ENCODE measurements at places on chromosomes 7 and 10.
A peak's percentile ranks its signal among the peaks of the same experiment; 100 is the strongest.

- H3K27me3 ChIP-seq: no peaks in the 10 kb centered on the region
- H3K36me3 ChIP-seq: no peaks in the 10 kb centered on the region
- H3K4me3 ChIP-seq: no peak overlapping the region
- no peaks in the 10 kb centered on the region for H3K4me1 ChIP-seq
- DNase-seq: no peak
- no peak overlapping the region for H3K27ac ChIP-seq
Measured at GRCh38 chr10:133154996-133155778, 4.8 kb upstream of the KNDC1 start.

DNA sequence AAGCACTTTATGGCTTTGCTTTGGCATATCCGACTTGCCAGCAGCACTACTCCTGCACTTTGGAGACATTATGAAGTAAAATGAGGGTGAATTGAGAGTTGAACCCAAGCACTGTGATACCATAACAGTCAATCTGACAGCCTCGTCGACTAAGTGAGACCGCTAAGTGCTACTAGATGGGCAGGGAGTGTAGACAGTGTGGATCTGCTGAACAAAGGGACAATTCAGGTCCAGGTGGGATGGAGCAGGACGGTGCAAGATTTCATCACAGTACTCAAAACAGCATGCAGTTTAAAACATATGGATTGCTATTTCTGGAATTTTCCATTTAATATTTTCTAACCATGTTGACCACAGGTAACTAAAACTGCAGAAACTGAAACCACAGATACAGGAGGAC lies 20.8 kb upstream of the PRTFDC1 start:
- DNase-seq: no peak
- no peaks in the 10 kb centered on the region for H3K27me3 ChIP-seq
- no peak overlapping the region for H3K27ac ChIP-seq
- H3K4me3 ChIP-seq: no peak overlapping the region

DNA sequence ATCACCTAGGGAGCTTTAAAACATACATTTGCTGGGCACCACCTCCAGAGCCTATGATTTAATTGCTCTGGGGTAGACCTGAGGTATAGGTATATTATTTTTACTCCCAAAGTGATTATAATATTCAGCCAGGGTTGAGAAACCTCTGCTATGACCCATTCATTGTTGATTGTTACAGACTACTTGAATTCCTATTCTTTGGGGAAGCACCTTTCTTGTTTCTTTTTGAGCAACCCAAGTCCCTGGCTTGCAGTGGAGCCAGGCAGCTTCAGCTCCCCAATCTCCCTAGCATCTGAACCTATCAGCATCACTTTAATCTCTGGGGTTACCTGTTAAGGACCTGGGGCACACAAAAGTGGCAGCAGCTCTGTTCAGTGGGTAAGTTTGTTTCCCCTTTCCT lies 8.6 kb downstream of the PRKG1 start:
- no peak for DNase-seq
- H3K27me3 ChIP-seq: no peaks in the 10 kb centered on the region
- H3K36me3 ChIP-seq: no peaks in the 10 kb centered on the region
- H3K27ac ChIP-seq: peak overlapping the region; percentile 95
- peaks cover 8% of the 10 kb centered on the region for H3K4me1 ChIP-seq

- H3K27me3 ChIP-seq: no peaks in the 10 kb centered on the region
- no peaks in the 10 kb centered on the region for H3K4me1 ChIP-seq
- peaks cover 6% of the 10 kb centered on the region for H3K36me3 ChIP-seq
- DNase-seq: no peak
Measured at GRCh38 chr10:3785851-3786271, 852 bp upstream of the KLF6 start.

DNA sequence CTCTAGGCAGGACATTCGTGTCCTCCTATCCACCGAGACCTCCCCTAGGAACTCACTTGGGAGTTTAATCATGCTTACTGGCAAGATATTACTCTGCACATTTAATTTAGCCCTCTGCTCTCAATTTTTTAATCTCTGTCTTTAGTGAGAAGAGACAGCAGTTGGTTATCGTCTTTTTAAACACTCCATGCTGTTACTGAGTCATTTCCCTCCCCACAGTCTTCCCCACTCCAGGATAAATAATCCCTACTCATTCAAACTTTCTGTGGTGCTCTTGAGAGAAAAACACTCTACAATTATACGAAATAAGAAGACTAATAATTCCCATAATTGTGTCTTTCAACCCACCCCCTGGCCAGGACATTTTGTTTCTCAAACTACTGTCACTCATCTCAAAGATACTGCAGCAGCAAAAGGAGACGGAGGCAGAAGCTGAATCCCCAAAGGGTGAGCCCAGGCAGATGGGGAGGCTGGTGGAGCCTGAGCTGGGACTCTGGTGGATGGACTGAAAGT lies 84.2 kb downstream of the ANK3 start:
- no peak overlapping the region for H3K4me3 ChIP-seq
- no peaks in the 10 kb centered on the region for H3K36me3 ChIP-seq
- H3K27me3 ChIP-seq: no peaks in the 10 kb centered on the region
- DNase-seq: no peak
- H3K4me1 ChIP-seq: no peaks in the 10 kb centered on the region
- H3K27ac ChIP-seq: no peak overlapping the region

- H3K36me3 ChIP-seq: no peaks in the 10 kb centered on the region
- no peaks in the 10 kb centered on the region for H3K27me3 ChIP-seq
- no peak for DNase-seq
- H3K4me3 ChIP-seq: no peak overlapping the region
- no peak overlapping the region for H3K27ac ChIP-seq
Measured at GRCh38 chr7:135553346-135553745, 4.4 kb upstream of the NUP205 start.

GRCh38 chr7:55016061-55016745 lies 2.6 kb upstream of the EGFR start:
- no peaks in the 10 kb centered on the region for H3K4me1 ChIP-seq
- H3K4me3 ChIP-seq: no peak overlapping the region
- no peak for DNase-seq
- H3K36me3 ChIP-seq: no peaks in the 10 kb centered on the region
- H3K27me3 ChIP-seq: no peaks in the 10 kb centered on the region
- H3K27ac ChIP-seq: no peak overlapping the region

DNA sequence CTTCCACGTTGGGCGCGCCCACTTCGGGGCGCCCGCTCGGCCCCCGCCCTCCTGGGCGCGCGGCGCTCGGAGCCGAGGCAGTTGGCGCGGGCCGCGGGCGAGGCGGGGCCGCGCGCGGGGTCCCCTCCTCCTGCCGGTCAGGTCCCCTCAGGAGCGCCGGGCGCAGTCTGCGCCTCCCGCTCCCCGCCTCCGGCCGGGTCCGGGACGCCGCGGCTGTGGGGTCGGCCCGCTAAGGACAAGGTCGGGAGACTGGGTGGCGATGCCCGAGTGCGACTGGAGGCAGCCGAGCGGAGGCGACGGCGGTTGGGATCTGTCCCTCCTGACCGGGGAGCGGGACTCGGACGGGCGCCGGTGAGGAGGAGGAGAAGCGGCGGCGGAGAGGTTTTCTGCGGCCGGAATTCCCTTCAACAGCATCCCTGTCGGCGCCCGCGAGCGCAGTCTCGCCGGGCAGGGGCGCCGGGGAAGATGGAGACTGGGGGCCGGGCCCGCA lies at the start of gene ATRNL1:
TSS of gene ATRNL1 (plus strand) at position 80 of the 490 bp plus-strand sequence. CDS start at position 466, 386 bp downstream.
- peak; percentile 53 for DNase-seq
- H3K36me3 ChIP-seq: no peaks in the 10 kb centered on the region
- H3K4me3 ChIP-seq: peak within 1 kb of the TSS; percentile 97
- H3K27ac ChIP-seq: peak within 1 kb of the TSS; percentile 64
- H3K4me1 ChIP-seq: no peaks in the 10 kb centered on the region

DNA sequence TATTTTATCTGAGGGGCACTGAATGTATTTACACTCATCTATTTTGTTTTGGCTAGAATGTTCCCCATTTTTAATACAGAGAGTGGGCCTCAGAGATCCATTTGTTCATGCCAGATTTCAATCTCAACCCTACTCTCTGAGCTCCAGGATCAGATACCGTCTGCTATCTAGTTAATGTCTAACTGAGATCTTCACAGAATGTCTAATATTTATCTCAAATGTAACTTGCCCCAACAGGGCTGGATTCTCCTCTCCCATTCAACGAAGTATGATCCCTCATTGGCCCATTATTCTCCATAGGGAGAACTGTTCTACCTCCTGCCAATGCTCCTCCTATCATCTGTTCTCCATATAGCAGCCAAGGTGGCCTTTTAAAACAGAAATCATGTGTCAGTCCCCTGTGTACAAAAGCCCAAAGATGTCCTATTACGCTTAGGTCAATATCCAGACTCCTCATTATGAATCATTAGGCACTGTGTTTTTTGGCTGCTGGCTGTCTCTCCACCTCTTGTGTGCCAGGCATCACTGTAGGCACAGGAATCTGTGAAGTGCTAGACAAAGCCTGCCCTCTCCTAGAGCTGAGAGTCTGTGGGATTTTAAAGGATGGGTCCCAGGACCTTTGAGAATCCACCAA lies 169.3 kb upstream of the AGK start:
- H3K4me3 ChIP-seq: no peak overlapping the region
- H3K27me3 ChIP-seq: no peaks in the 10 kb centered on the region
- no peaks in the 10 kb centered on the region for H3K4me1 ChIP-seq

DNA sequence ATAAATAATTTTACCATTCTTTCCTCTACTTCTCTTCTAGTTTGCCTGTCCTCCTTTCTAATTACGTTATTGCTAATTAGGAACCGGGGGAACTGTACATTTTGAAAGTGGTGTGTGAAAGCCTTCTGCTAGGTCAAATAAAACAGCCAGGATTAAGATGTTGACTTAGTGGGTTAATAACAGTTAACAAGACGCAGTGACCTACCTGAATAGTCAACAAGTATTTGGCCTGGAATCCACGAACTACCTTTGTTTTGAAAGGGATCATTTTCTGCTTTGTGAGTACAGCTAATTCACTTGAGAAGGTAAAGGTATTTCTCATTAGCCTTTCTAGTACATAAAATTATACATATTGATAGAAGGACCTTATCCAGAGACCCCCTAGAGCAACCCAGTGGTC lies 139.9 kb downstream of the COL28A1 start:
- H3K4me1 ChIP-seq: no peaks in the 10 kb centered on the region
- H3K27ac ChIP-seq: no peak overlapping the region
- no peak for DNase-seq
- H3K27me3 ChIP-seq: no peaks in the 10 kb centered on the region

DNA sequence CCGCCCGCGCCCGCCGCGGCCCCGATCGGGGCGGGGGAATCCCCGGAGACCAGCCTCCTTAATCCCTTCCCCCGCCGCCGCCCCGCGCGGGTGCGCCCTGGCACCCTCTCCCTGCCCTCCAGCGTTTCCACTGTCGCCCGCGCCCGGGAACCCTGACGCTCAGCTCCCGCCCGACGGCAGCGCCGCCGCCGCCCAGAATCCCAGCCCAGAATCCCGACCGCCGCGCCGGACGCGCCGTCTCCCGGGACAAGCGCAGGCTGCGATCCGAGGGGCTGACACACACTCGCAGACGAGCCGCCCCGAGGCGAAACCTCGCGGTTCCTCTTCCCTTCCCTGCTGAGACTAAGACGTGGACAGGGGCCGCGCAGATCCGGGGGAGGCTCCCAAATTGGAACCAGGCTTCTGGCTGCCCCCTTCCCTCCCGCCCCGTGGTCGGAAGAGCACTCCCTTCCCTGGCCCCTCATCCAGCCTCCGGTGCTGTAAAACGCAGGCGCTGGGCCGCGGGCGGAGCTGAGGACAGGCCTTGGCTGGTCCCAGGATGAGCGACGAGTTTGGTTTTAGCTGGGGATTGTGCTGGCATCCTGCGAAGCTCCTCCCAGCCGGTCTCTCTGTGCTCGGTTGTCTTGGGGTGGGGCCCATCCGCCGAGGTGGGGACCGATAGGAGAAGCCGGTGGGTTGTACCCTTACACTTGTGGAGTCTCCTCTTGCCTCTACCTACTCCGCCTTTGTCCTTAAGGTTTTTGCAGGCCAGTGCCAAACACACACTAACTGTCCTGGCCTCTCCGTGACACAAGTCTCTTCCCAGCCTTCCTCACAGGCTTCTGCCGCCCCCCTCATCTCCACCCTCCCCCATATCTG lies 1.1 kb downstream of the MARVELD1 start:
- H3K27ac ChIP-seq: peak overlapping the region; percentile 99

- H3K4me3 ChIP-seq: no peak overlapping the region
- H3K27ac ChIP-seq: no peak overlapping the region
- no peak for DNase-seq
- H3K4me1 ChIP-seq: no peaks in the 10 kb centered on the region
- no peaks in the 10 kb centered on the region for H3K36me3 ChIP-seq
Measured at GRCh38 chr10:77774940-77775391, 137.4 kb upstream of the KCNMA1 start.

Measured in aorta (tissue), 5 donors.